Nucleus accumbens (tissue), 56 donors: ENCODE measurements at places on chromosomes 4 and X.

DNA sequence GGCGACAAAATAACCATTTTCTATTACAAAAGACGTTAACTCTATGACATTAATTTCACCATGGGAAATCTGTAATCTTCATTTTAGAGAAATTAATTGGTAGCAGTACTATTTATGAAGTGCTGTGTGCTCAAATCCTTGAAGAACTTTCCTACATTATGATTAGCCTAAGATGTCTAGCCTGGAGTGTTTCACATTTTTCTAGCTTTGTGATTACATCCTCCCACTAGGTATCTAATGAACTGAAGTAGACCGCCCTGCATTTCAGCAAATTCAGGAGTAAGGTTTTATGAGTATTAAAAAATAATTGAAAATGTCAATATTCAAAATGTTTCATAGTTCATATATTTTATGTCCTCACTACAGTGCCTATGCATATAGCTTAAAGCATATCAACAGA is 713.1 kb downstream of the CCSER1 start:
- DNase-seq, result no peak

- DNase-seq, result no peak
Measured at GRCh38 chr4:77815636-77816035, 3.5 kb downstream of the CNOT6L start.

GRCh38 chrX:38221391-38221929 is 789 bp upstream of the SRPX start:
- DNase-seq, result no peak

GRCh38 chrX:103417933-103418332 is 41.6 kb downstream of the BEX3 start:
- no peak for DNase-seq

- no peak for DNase-seq
Measured at GRCh38 chr4:138405466-138405891, 163.3 kb upstream of the SLC7A11 start.
